ENCODE measurements at places on chromosomes 16 and 17.

GRCh38 chr16:57071831-57072582 lies 20.4 kb upstream of the CPNE2 start:
- peak overlapping the region; percentile 15 for H3K27ac ChIP-seq
- peaks cover 13% of the 10 kb centered on the region for H3K27me3 ChIP-seq
- no peaks in the 10 kb centered on the region for H3K4me1 ChIP-seq
- no peak overlapping the region for H3K4me3 ChIP-seq
- H3K36me3 ChIP-seq: no peaks in the 10 kb centered on the region
- no peak for DNase-seq

- no peak overlapping the region for H3K4me3 ChIP-seq
- peaks cover 9% of the 10 kb centered on the region for H3K27me3 ChIP-seq
- no peak overlapping the region for H3K27ac ChIP-seq
- no peaks in the 10 kb centered on the region for H3K36me3 ChIP-seq
- DNase-seq: no peak
Measured at GRCh38 chr17:50196036-50196435, 5.4 kb downstream of the COL1A1 start.

- H3K27ac ChIP-seq: peak overlapping the region; percentile 94
- H3K36me3 ChIP-seq: peaks cover 4% of the 10 kb centered on the region
- peaks cover 28% of the 10 kb centered on the region for H3K4me1 ChIP-seq
- peaks cover 25% of the 10 kb centered on the region for H3K27me3 ChIP-seq
- peak; percentile 42 for DNase-seq
Measured at GRCh38 chr17:50661795-50662391, 27.2 kb downstream of the ABCC3 start.

DNA sequence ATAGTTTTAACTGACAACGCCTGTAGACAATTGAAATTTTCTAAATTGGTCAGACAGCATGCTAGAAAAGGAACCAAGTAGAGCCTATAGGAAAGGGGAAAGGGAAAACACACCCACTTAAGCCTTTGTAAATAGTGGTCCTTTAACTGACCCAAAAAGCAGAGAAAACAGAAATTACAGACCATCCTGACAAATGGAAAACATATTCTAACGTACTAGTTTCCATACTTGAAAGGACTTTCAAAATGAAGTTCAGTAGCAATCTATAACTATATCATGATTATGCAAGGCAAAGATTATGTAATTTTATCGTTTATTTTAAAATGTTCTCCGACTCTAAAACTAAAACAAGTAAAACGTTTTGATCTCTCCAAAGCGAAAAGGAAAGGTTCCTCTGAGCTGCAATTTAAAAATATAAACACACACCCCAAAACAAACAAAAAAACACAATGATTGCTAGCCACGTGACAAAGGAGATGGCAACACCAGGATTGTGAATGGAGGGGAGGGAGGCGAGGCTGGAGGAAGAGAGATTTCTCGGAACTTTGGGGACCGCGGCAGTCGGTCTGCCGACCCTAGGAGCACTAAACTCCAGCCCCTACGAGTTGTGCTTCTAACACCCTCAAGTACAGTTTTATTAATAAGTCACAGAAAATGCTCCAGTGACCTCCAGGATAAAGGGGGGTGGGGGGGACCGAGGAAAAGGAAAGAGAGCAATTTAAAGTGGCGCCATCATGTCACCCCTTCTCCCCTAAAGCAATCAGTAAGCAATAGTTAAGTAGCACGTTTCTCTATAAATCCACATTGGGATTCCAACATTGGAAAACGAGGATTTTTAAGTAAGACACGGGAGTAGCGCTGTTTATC lies 1.7 kb downstream of the KANSL1 start:
- H3K4me3 ChIP-seq: peak overlapping the region; percentile 99
- peaks cover 56% of the 10 kb centered on the region for H3K4me1 ChIP-seq
- peaks cover 18% of the 10 kb centered on the region for H3K27me3 ChIP-seq
- H3K36me3 ChIP-seq: peaks cover 17% of the 10 kb centered on the region

GRCh38 chr16:1265090-1265630 lies 9.3 kb downstream of the TPSD1 start:
- no peak overlapping the region for H3K4me3 ChIP-seq
- DNase-seq: no peak
- no peak overlapping the region for H3K27ac ChIP-seq
- H3K4me1 ChIP-seq: no peaks in the 10 kb centered on the region

DNA sequence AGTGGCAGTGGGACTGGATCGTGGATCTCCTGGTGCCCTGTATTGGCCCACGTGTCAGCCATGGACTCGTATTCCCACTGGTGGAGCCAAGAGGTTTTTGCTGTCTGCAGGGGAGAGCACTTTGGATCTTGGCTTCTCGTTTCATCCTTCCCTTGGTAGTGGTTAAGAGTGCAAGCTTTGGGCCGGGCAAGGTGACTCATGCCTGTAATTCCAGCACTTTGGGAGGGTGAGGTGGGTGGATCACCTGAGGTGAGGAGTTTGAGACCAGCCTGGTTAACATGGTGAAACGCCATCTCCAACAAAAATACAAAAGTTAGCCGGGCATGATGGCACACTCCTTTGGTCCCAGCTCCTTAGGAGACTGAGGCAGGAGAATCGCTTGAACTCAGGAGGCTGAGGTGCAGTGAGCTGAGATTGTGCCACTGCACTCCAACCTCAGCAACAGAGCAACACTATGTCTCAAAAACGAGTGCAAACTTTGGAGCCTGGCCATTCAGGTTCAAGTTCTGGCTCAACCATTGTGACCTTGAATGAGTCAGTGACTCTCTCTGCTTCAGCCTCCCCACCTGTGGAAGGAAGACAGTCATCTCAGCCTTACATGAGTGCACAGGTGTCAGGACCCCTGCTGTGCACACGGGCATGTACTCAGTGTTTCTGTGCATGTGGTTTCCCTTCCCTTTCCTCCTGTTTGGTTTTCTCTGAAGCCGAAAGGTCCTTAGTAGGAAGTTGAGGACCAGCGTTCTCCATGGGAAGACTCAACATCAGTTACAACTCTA lies 57.4 kb downstream of the PLCG2 start:
- H3K4me1 ChIP-seq: no peaks in the 10 kb centered on the region
- H3K36me3 ChIP-seq: peaks cover 7% of the 10 kb centered on the region
- H3K4me3 ChIP-seq: no peak overlapping the region
- no peak overlapping the region for H3K27ac ChIP-seq

DNA sequence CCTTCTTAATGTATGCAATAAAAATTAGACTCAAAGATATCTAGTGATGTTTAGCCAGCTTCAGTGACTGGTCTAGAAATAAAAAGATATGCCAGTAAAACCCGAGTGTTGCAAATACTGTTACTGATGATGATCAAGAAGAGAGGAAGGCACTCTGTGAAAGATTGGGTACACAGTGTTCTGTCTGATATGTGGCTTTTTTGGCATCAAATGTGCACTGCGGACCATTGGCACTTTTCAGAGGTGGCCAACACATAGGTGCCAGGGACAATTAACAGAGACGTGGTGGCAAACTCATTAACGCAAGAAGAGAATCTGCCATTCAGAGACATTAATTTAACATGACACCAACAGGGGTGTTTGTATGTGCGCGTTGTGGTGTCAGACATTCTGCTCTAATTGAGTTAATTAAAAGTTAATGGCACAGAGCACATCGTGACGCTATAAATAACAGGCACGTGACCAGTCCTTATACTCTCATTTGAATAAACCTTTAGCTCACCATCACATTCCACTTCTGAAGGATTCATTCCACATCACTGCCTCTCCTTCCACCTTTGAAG lies 549.3 kb upstream of the HSBP1 start:
- H3K36me3 ChIP-seq: no peaks in the 10 kb centered on the region
- no peak overlapping the region for H3K4me3 ChIP-seq
- no peak overlapping the region for H3K27ac ChIP-seq
- DNase-seq: no peak
- peaks cover 3% of the 10 kb centered on the region for H3K27me3 ChIP-seq
- no peaks in the 10 kb centered on the region for H3K4me1 ChIP-seq

- H3K4me1 ChIP-seq: peaks cover 4% of the 10 kb centered on the region
- H3K36me3 ChIP-seq: no peaks in the 10 kb centered on the region
- H3K27me3 ChIP-seq: peaks cover 2% of the 10 kb centered on the region
- DNase-seq: no peak
- H3K27ac ChIP-seq: no peak overlapping the region
- no peak overlapping the region for H3K4me3 ChIP-seq
Measured at GRCh38 chr17:4389079-4389478, 22.6 kb upstream of the UBE2G1 start.

DNA sequence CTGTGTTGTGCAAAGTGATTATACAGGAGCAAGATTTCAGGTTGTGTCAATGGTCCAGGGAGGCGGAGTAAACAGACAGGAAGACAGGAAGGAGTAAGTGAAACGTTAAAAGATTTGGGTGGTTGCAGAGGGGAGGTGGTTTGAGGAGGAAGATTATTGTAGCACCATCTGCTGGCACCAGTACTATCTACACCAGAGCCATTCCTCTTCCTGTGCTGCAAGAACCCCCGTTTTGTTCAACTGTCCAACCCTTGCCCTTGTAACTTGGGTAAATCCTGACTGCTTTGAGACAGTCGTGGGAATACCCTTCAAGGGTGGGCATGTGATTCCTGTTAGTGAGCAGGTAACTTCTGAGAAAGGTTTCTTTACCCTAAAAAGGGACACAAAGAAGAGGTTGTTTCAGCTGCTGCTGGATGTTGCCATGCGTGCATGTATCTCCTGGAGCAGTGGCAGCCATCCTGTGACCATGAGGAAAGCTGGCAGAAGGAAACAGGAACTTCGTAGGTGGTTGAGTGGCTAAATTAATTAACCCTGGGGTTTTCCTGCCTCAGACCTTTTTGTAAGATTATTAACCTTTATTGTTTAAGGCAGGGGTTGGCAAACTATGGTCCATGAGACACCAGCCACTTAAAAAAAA lies 124.1 kb downstream of the PRKCA start:
- no peak overlapping the region for H3K4me3 ChIP-seq
- H3K27me3 ChIP-seq: no peaks in the 10 kb centered on the region
- H3K36me3 ChIP-seq: peaks cover 6% of the 10 kb centered on the region
- no peak for DNase-seq

DNA sequence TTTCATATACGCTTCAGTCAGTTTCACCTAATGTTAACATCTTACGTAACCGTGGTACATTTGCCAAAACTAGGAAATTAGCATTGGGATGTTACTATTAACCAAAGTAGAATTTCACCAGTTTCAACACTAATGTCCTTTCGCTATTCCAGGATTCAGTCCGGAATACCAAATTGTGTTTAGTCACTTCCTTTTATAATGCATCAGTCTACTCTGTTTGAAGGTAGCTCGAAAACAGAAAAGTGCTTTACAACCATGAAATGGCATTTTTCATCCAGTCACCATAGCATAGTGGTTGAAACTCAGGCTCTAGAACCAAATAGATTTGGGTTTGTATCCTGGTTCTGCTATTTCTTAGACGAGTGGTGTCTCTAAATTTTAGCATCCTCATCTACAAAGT lies 29.4 kb downstream of the AP2B1 start:
- no peak overlapping the region for H3K27ac ChIP-seq
- no peak overlapping the region for H3K4me3 ChIP-seq
- H3K36me3 ChIP-seq: no peaks in the 10 kb centered on the region
- H3K27me3 ChIP-seq: no peaks in the 10 kb centered on the region
- no peaks in the 10 kb centered on the region for H3K4me1 ChIP-seq
- DNase-seq: no peak

DNA sequence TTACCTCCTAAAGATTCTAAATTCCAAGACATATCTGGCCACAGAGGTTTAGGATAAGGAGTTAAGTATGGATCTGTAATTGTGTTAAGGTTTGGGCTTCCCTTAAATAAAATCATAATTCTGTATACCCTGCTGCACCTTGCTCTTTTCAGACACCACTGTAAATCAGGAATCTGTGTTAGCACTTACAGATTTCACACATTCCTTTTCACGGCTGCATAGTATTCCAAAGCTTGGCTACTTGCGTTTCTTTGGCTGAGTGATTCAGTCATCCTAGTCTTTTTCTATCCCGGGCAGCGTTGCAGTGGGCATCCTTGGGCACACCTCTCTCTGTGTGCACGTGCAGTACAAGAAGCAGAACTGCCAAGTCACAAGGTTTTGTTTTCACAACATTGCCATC lies 105.8 kb downstream of the SOCS1 start:
- peaks cover 8% of the 10 kb centered on the region for H3K4me1 ChIP-seq
- H3K4me3 ChIP-seq: no peak overlapping the region
- H3K27me3 ChIP-seq: peaks cover 6% of the 10 kb centered on the region
- no peak overlapping the region for H3K27ac ChIP-seq
- H3K36me3 ChIP-seq: peaks cover 24% of the 10 kb centered on the region

GRCh38 chr17:41865596-41865893 lies 322 bp upstream of the KLHL11 start:
- H3K4me3 ChIP-seq: peak overlapping the region; percentile 89
- peak overlapping the region; percentile 48 for H3K27ac ChIP-seq
- peaks cover 2% of the 10 kb centered on the region for H3K27me3 ChIP-seq
- DNase-seq: no peak
- H3K4me1 ChIP-seq: no peaks in the 10 kb centered on the region

DNA sequence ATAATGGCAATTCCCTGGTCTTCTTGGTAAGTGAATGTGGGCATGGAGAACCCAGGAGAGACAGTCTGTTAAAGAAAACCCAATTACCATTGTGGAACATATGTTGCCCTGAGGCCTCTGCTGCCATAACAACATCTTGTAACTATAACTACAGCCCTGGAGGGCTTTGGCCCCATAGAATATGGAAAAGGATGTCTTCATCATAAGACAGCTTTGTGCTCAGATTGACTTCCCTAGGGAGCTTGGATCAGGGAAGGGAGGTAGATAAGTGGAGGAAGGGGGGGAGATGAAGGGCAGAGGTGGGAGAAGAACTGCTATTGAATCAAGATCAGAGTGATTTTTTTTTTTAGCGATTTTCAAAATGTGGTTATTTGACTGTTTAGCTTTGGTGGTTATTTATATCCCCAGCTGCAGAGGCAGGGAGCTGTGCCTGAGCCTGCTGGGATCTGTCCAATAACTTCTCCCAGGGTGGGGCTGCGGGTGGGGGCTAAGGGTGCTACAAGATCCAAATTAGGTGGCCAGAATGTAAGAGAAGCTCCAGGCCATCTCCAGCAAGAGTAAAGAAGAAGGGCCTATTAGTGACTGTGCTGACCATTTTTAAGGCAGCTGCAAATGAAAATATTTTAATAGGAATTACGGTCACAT lies 5.3 kb upstream of the KAT7 start:
- peaks cover 10% of the 10 kb centered on the region for H3K4me1 ChIP-seq
- no peak for DNase-seq
- no peaks in the 10 kb centered on the region for H3K27me3 ChIP-seq
- no peaks in the 10 kb centered on the region for H3K36me3 ChIP-seq
- no peak overlapping the region for H3K27ac ChIP-seq

DNA sequence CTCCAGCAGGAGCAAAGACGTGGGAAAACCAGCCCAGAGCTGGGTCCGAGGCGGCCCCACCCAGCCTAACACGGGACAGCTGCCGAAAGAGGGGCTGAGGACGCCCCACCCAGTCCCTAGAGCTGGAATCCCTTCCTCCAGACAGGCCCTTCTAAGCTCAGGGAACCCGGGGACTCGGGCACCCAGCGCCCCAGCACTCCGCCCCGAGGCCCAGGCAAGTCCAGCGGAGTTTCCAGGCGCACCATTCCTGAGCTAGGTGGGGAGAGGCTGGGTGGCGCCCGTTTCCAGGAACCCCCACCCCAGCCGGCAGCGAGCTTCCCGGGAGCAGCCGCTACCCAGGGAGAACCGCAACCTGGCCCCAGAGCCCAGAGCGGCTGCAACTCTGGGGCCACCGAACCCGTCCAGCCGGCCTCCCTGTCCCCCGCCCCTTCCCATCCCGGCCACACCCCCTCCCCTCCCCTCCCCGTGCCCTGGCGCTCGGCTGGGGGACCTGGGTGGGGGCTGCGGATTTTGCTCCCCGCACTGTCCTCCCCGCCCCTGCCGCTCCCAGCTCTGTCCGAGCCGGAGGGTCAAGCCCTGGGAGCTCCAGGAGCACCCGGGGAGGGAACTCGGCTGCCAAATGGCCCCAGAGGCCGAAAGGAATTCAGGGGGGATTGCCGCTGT lies 536 bp downstream of the TMC6 start:
- H3K4me1 ChIP-seq: peaks cover 38% of the 10 kb centered on the region
- H3K4me3 ChIP-seq: peak overlapping the region; percentile 93
- H3K36me3 ChIP-seq: peaks cover 9% of the 10 kb centered on the region
- peaks cover 1% of the 10 kb centered on the region for H3K27me3 ChIP-seq
- no peak for DNase-seq
- no peak overlapping the region for H3K27ac ChIP-seq

All from endothelial cell (in vitro differentiated cells).